ENCODE measurements at places on chromosomes 7 and 10. TPM values are rescaled to one million over a fixed set of nuclear protein-coding genes. Genes with fewer than 3 reads are reported as not detected.

DNA sequence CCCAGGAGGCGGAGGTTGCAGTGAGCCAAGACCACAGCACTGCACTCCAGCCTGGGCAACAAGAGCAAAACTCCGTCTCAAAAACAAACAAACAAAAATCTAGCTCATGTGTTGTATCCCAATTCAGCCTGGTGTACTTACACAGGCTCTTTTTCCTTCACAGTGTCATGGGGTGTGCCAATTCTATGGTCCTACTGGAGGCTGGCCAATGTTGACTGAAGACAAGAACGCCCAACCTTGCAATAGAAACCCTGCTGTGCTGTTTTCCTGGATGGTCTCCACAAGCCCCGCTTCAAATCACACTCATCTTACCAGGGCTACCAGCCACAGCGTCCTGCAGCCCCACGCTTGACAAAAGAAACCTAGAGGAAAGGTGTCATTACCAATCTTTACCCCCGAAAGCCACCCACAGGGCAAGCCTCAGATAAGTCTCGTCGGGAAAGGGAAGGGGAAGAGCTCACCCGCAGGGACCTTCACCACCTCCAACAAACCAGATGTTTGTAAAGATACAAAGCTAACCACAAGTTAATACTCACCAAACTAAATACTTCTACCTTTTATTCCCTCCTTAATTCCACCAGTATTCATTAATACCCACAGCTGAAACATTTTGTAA, 64.8 kb downstream of the TNS3 start:
- no peak for DNase-seq

GRCh38 chr10:26805567-26806245, 55.1 kb downstream of the ABI1 start:
- no peak for DNase-seq

DNA sequence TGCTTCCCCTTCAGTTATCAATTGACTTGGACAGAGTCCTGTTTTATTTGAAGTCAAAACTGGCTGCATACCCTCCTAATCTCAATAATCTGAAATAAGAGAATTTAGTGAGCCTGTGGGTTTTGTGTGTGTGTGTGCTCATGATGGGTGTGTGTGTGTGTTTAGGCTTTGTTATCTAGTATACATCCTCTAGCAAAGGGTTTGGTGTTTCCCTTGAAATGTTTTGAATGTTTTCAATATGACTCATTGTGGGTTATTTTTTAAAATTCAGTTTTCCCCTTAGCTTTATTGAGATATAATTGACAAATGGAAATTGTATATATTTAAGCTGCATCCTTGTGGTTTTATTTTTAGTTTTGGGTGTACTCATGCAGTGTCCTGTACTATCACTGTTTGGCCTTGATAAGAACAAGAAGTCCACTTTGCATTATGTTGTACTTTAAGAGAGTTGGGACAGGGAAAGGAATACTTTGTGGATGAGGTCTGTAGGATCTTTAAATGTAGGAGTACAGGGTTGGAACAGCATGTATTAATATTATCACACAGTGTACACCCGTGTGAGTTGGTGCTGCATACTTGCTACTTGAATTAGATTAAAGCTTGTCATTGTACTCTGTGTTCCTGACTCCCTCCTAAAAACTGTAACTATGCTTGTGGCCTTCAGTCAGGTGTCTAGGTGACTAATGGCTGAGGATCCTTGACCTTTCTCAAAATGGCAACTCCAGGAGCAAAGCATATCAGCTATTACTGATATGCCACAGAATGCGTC, 58.3 kb downstream of the VCL start:
- no peak for DNase-seq

DNA sequence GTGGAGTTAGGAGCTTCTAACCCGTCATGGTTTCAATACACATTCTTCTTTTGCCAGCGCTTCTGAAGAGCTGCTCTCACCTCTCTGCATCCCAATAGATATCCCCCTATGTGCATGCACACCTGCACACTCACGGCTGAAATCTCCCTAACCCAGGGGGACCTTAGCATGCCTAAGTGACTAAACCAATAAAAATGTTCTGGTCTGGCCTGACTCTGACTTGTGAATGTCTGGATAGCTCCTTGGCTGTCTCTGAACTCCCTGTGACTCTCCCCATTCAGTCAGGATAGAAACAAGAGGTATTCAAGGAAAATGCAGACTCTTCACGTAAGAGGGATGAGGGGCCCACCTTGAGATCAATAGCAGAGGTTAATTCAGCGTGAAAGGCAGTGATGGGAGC, 22.4 kb downstream of the PRSS2 start:
- DNase-seq, result no peak

- DNase-seq, result no peak
These were observed 209.8 kb upstream of the C7orf33 start for GRCh38 chr7:148380596-148381419.

Gene MCM10
- not detected for total RNA-seq

Gene SPDYE1
- not detected for total RNA-seq
